RWPE2 (cell line): ENCODE measurements at places on chromosomes 2 and 18.

- DNase-seq = no peak
Observed at GRCh38 chr2:210199186-210199765, 26.0 kb downstream of the ACADL start.

- DNase-seq = no peak
Observed at GRCh38 chr2:15241201-15241600, 319.9 kb downstream of the NBAS start.

GRCh38 chr2:198975779-198976178 lies 482.0 kb downstream of the SATB2 start:
- DNase-seq = no peak

GRCh38 chr2:144389151-144389929 lies 130.6 kb downstream of the ZEB2 start:
- peak; percentile 56 for DNase-seq

- DNase-seq = no peak
Observed at GRCh38 chr2:83756219-83756618, 702.9 kb downstream of the SUCLG1 start.

DNA sequence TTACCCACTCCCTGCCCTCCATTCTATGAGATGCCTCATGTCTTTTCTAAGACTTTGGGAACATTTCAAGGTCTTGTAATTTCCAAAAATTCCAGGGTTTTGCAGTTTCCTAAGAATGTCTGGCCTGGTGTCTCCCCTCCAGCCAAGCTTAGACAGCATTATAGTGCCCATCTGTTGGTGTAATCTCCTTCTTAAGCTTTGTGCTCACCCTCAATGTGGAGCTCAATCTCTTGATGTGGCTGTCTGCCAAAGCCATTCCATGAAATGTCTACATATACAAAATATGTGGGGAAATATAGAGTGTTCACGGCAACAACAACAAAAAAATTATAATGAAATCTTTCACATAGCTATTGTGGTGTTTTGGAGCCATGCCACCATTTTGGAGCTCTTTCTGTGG lies 558.4 kb downstream of the PIK3C3 start:
- no peak for DNase-seq

DNA sequence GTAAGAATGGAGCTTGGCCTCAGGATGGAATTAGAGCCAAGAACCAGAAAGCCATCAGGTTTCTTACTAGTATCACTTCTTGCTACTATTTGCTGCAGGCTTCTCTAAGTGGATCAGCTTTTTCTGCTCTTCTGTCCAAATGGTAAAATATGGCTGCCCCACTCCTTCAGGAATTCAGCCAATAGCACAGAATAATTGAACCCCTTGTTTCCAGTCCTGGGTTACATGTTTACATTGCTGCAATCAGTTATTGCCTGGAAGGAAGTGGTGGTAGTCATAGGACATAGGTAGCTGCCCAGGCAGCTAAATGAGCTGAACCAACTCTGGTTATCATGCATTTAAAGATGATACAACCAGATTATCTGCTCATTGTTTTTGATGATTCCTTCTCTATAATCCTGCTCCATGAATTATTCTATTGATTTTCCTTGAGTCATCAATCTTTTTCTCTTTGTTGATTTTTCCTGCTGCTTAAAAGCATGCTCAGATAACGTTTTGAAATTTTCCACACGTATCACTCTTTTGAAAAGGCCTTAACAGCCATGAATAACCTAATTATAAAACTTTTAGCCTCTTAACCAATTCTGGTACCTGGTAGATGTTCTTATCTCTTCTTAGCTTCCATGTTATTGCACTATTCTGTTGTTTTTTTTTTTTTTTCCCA lies 12.6 kb downstream of the AGPS start:
- DNase-seq = no peak

DNA sequence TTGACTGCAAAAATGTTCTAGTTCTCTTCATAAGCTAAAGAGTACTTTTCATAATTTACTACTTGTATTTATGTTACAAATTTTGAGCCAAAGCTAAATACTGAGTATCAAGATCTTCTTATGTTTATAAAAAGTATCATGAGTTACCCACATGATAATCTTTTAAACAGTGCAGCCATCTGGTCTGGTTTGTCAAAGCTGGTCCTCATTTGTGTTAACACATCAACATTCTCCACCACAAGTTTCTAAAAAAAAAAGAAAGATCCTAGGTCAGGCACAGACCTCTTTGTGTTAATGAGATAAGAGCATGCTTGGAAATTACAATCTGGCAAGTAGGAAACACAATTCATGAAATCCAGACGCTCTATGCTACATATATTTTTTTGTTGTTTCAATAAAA lies 75.5 kb upstream of the FRZB start:
- no peak for DNase-seq

DNA sequence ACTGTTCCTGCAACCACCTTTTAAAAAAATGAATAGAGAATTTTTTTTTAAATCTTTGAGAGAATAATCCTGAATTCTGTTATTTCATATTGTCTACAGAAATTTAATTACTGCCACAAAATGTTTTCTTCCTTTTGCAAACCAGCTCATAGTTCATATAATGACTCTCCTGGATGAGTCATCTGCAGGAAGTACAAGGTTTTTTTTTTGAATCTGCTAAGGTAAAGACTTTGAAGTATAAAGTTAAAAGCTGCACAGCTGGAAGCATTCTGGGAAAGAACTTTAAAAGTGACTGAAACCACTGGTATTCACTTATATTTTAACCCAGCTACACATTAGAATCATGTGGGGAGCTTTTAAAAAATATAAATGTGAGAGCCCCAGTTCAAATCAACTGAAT lies 25.4 kb downstream of the SESTD1 start:
- DNase-seq = no peak

- DNase-seq = no peak
Observed at GRCh38 chr18:3970929-3971328, 484.2 kb downstream of the DLGAP1 start.

GRCh38 chr2:128172191-128172590 lies 81.2 kb downstream of the UGGT1 start:
- no peak for DNase-seq

DNA sequence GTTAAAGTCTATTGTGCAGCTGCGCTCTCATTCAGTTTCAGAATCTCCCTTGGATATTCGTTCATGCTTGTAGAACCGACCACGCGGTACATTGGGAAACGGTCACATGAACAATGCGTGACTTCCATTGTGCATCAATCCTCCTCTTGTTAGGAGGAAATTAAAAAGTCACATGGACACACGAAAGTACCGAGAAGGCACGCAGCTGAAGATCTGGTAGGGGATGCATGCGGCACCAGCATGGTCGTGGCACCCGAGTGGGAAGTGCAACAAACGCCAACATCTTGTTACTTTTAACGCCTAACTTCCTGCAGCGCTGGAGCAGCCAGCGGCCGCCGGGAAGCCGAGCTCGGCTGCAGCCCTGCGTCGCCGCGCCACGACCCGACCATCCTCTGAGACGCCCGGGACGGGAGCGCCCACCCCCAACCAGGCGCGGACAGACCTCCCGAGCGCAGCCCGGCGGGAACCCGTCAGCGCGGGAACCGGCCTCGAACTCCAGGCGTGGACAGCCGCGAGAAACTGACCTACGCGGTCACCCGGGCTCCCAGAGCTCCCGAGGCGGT lies 412 bp downstream of the OSBPL1A start:
- DNase-seq = no peak

DNA sequence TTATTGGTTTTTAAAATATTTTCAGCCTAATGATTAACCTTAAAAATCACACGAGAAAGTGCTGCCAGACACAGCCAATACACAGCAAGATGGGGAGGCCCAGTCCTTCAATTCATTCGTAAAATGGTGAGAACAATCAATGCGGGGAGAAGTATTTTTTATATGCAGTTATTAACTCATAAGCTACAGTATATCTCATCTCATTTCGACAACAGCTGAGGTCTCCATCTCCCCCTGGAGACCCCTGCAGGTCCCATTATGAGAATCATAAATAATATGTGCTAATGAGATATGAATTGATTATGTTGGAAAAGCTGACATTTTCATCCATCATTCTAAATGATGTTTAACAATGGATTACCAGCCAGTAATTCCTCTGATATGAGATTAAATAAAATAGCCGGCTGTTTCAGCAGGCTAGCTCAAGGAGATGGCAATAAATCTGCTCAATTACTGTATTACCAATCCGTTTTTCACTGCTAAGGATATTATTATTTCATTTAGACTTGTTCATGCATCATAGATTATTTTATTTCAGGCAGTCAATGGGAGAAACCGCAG lies 535.8 kb downstream of the GALR1 start:
- DNase-seq = no peak

GRCh38 chr2:170862286-170862902 lies 45.7 kb downstream of the GAD1 start:
- DNase-seq = no peak

- no peak for DNase-seq
Observed at GRCh38 chr2:88196490-88197087, 26.4 kb downstream of the THNSL2 start.

- DNase-seq = no peak
Observed at GRCh38 chr2:126446106-126446695, 209.8 kb upstream of the GYPC start.

DNA sequence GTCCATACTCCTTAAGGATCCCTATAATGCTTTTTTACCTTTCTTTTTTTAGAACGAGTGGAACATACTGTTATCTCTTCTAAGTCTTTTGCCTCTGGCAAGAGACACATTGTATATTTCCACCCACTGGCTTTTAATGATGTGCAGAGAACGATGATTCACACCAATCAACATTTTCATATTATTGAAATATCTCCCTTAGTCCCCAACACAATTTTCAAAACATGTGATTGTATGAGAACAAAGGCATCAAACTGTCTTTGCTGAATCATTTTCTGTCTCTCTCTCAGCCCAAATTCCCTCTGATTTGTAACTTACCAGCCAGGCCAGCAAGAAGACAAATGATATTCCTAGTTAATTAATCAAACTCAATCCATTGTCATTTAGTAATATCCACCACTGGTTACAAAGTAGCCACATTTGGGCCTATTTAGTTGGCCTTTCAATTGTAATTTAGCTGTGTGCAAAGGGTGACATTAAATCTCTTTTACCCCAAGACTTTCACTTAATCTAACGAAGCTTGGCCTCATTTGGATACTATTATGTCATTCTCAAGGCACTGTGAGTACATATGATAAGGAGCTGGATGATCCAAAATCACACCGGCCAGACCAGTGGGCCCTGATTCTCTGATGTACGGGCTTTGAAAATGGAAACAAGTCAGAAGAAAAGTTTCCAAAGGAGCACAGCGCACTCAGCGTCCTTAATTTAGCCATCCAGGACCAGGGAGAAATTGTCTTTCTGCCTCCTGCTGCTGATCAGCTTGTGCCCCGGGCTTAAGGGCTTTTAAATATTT lies 185.1 kb downstream of the SCG2 start:
- DNase-seq = no peak

- no peak for DNase-seq
Observed at GRCh38 chr2:39839261-39839848, 60.3 kb upstream of the THUMPD2 start.

GRCh38 chr2:6876309-6876708 lies 1.3 kb upstream of the RSAD2 start:
- no peak for DNase-seq

DNA sequence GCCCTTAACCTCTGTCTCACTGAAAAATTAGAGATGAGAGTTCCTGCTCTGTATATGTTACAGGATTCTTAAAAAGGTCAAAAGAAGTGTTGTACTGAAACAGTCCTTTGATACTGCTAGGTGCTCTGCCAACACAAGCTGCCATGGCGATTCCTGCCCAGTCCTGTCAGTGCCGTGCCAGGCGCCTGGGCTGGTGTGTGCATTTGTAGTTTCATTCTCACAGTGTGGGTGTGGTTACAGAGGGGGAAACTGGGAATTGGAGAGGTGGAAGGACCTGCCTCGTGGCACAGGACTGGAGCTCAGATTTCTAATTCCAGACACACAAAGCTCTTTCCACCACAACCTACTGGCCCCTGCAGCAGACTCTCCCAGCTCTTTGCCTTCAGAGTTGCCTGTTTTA lies 122.3 kb upstream of the RAB6C start:
- DNase-seq = no peak

- no peak for DNase-seq
Observed at GRCh38 chr2:157233506-157233905, 24.0 kb upstream of the GALNT5 start.

DNA sequence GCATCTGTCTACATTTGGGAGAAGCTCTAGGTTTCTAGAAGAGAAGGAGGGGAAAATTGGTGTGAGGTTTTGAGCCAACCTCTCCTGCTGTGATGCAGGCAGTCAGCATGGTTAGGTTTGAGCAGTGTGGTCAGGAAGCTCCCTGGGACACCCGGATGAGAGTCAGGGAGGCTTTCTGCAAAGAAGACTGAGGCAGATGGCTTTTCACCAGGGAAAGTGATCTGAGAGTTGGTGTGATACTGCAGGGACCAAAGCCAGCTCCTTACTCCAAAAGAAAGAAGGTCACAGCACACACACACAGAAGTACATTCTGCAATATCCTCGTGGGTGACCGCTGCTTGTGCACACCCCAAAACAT lies 75.8 kb upstream of the BCL11A start:
- no peak for DNase-seq

DNA sequence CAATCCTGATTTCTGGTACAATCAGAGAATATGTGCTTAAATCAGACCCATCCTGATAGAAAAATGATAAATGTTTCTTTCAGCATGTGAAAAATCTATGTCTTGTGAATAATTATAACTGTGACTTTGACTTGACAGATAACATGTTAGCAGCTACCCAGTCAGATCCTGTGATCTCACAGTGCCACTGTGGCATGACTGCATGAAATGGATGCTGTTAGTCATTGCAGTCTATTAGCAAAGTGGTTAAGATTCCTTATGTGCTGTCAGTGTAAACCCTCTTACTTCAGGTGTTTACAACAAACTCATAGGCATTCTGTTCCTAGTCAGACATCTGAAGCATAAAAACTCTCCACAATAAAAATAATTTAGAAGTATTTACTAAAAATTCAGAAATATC lies 244.6 kb upstream of the RND3 start:
- no peak for DNase-seq

- no peak for DNase-seq
Observed at GRCh38 chr2:154263206-154263605, 391.5 kb downstream of the GALNT13 start.

DNA sequence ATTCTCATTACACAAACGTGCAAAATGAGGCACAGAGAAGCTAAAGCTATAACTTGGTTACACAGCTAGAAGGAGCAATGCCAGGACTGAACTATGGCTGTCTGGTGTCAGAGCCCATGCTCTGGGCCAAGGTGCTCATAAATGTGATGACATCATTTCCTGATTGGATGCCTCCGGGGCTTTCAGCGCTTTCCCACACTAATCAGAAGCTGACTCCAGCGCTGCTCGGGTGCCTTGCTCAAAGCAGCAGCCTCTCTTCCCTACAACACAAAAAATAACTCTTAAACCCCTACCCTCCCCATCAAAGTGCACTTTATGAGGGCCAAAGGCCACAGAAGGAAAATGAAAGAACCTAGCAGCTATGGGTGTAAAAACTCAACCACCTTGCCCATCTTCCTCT lies 90.7 kb downstream of the STK39 start:
- DNase-seq = peak; percentile 56

DNA sequence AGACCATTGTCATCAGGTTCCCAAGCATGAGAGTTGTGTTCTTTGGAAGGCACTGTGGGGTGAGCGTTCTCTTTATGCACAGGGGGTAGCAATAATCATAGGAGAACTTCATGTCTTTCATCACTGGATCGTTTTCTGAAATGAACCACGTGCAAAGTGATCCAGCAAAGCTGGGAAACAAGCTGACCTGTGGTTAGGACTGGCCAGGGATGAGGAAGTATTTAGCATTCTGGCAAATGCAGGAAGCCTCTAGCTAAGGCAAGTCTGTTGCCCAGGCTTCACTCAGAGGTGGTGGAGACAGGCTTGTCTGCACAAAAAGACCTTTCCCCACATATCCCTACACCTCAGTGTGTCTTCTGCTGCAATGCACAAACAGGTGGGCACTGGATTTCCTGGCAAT lies 58.6 kb downstream of the MMADHC start:
- no peak for DNase-seq

- DNase-seq = no peak
Observed at GRCh38 chr18:5625076-5625475, 81.3 kb upstream of the EPB41L3 start.
